ENCODE measurements at places on chromosomes 7 and 10. TPM values are rescaled to one million over a fixed set of nuclear protein-coding genes. Genes with fewer than 3 reads are reported as not detected.

Gene CASP2
- total RNA-seq = 51.4 TPM

Gene POP7
- total RNA-seq = 26.3 TPM

- H3K4me1 ChIP-seq = peaks cover 33% of the 10 kb centered on the region
- DNase-seq = no peak
- no peak overlapping the region for H3K4me3 ChIP-seq
- no peaks in the 10 kb centered on the region for H3K36me3 ChIP-seq
- H3K27ac ChIP-seq = no peak overlapping the region
- no peaks in the 10 kb centered on the region for H3K27me3 ChIP-seq
Observed at GRCh38 chr7:22996470-22996869, 17.5 kb downstream of the HYCC1 start.

DNA sequence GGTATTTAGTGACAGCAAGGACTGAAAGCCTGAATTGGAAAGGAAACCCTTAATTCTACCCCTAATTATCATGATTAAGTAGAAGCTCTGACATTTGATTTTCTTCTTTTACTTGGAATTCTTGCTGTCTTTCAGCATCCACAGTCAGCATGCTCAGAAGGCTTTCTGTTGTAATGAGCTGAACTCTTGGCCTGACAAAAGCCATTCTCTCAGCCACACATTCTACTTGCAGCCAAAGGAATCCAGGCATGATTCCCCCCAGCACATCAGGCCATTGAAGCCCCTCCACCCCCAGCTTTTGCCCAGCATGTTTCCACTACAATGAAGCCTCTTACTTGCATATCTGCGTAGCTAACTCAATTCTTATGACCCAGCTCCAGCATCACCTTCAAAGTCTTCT is 94.3 kb upstream of the FRMD4A start:
- H3K27me3 ChIP-seq = no peaks in the 10 kb centered on the region
- H3K27ac ChIP-seq = no peak overlapping the region

Gene CYP26A1
- not detected for total RNA-seq

Gene DYDC2
- not detected for total RNA-seq

Gene ARMC3
- total RNA-seq = not detected

DNA sequence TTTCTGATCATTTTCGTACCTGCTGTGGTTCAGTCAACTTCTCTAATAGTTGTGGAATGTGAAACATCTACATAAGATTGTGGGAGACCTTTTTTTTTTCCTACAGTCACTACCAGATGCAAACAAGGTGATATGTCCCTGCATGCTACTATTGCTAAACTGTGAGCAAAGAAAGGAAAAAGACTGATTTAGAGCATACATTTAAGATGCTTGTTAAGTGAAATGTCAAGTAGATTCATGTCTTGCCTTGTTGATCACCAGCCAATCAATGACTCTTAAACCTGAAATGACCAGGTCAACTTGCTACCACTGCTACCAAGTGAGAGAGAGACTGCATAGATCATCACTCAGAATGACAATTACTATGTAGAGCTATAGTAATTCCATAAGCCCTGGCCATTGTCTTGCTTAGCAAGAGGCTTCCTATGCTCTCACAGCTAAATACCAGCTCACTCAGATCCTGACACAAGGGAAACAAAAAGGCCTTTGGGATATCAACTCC is 84.3 kb upstream of the SKAP2 start:
- no peaks in the 10 kb centered on the region for H3K4me1 ChIP-seq
- no peaks in the 10 kb centered on the region for H3K27me3 ChIP-seq
- H3K4me3 ChIP-seq = no peak overlapping the region
- no peak overlapping the region for H3K27ac ChIP-seq
- DNase-seq = no peak

Gene OR2A42
- 0.08 TPM for total RNA-seq

GRCh38 chr7:149862156-149862555 is 11.6 kb upstream of the ATP6V0E2 start:
- H3K4me1 ChIP-seq = no peaks in the 10 kb centered on the region
- H3K36me3 ChIP-seq = peaks cover 20% of the 10 kb centered on the region
- no peak for DNase-seq
- H3K4me3 ChIP-seq = no peak overlapping the region
- no peaks in the 10 kb centered on the region for H3K27me3 ChIP-seq

Gene LRRC17
- 12.5 TPM for total RNA-seq

Gene LIPN
- not detected for total RNA-seq

- DNase-seq = no peak
- no peaks in the 10 kb centered on the region for H3K27me3 ChIP-seq
- H3K36me3 ChIP-seq = no peaks in the 10 kb centered on the region
- no peak overlapping the region for H3K27ac ChIP-seq
- H3K4me3 ChIP-seq = no peak overlapping the region
Observed at GRCh38 chr7:50369143-50370026, 64.9 kb downstream of the IKZF1 start.

DNA sequence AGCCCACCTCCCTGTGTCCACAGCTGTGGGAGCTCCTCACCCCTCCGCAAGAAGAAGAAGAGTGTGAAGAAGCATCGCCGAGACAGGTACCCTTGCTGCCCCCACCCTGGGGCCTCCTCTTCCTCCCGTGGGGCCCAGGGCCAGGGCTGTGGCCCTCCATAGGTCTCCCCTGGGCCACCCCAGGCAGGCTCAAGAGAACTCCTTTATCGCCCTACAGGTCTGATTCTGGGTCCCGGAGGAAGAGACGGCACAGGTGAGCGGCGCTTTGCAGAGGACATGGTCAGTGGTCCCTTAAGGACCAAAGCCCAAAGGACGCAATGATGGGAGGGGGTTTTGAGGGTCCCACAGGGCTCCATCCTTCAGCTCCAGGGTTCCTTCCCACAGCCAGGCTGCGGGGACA is 41.1 kb upstream of the HSPB1 start:
- H3K4me1 ChIP-seq = peaks cover 1% of the 10 kb centered on the region
- no peak overlapping the region for H3K4me3 ChIP-seq
- H3K27me3 ChIP-seq = peaks cover 24% of the 10 kb centered on the region

DNA sequence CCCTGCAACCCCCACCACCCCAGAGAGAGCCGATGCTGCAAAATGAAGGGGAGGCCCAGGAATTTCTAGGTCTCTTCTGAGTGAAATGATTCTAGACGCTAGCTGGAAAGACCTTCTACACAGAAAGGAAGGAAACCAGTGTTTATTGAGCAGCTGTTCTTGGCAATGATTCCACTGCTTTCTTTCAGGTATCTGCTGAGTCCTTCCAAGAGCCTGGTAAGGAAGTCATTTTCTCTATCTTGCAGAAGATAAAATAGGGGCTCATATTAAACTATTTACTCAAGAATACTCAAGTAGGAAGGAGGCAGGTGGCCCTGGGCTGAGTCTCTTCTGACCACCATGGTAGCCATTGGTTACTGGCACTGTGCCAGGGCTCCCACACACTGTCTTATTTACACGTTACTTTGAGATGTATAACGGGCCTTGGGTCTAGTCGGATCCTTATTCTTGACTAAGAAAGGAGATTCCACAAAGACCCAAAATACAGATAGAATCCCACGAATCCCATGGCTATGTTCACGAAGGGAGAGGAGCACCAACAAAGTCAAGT is 112.1 kb downstream of the GALNT11 start:
- H3K36me3 ChIP-seq = peaks cover 42% of the 10 kb centered on the region
- no peak for DNase-seq
- no peaks in the 10 kb centered on the region for H3K27me3 ChIP-seq
- peak overlapping the region; percentile 92 for H3K27ac ChIP-seq

GRCh38 chr10:43524434-43525247 is 49.8 kb downstream of the ZNF239 start:
- no peaks in the 10 kb centered on the region for H3K36me3 ChIP-seq
- H3K27me3 ChIP-seq = no peaks in the 10 kb centered on the region
- H3K4me3 ChIP-seq = no peak overlapping the region
- no peak overlapping the region for H3K27ac ChIP-seq

DNA sequence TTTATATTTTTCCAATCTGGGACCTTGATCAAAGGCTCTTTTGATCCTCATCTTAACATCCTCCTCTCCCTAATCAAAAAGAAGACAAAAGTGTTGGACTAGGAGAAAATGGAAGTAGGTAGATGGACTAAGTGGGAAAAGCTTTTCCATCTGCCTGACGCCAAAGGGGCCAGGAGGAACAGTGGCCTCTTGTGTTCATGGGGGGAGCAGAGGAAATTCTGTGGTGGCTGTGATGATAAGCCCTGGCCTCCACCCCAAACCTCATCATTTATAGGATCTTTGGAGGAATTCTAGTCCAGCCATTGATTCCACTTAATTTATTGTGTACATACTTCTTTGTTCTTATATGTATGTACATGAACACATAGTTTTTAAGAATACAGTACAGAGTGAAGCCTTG is 21.7 kb downstream of the ZNF365 start:
- no peaks in the 10 kb centered on the region for H3K36me3 ChIP-seq
- H3K4me1 ChIP-seq = no peaks in the 10 kb centered on the region
- H3K27ac ChIP-seq = no peak overlapping the region
- H3K27me3 ChIP-seq = no peaks in the 10 kb centered on the region

DNA sequence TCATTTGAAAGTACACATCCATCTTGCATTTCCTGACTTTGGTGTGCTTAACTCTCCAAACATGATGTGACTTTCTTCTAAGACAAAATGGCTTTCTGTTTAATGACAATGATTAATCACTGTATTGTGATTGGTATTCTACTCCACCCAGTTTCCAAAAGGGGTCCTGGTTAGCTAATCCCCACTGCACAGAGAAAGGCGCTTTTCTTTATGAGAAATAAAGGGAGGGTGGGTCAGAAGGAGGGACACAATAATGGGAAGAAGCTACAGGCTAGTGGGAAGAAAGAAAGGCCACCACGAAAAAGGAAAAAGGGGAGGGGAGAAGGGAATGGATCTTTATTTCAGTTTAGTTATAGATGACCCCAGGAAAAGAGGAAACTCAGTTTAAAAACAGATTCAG is 69.2 kb downstream of the PRTFDC1 start:
- no peaks in the 10 kb centered on the region for H3K36me3 ChIP-seq
- DNase-seq = no peak
- H3K4me1 ChIP-seq = peaks cover 40% of the 10 kb centered on the region
- H3K4me3 ChIP-seq = no peak overlapping the region
- H3K27me3 ChIP-seq = no peaks in the 10 kb centered on the region
- H3K27ac ChIP-seq = peak overlapping the region; percentile 93

Gene ZNF853
- 18.3 TPM for total RNA-seq

DNA sequence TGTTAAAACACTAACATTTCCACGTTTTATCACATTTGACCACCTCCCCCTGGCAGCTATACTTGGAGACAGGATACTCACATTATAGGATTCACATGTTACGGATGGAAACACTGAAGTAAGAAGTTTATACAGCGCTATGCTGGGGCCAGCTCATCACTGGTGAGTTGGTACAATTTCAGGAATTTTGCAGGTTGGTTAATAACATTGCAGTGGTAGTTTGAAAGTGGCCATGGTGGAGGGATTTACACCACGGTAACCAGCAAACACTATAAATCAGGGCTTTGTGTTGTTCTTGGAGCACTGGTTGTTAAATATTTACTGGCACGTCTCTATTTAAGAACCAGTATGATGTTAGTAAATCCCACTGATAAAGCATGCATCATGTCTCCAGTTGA is 174.0 kb downstream of the GFRA1 start:
- H3K36me3 ChIP-seq = no peaks in the 10 kb centered on the region
- H3K27ac ChIP-seq = no peak overlapping the region
- no peak for DNase-seq
- H3K4me1 ChIP-seq = no peaks in the 10 kb centered on the region

DNA sequence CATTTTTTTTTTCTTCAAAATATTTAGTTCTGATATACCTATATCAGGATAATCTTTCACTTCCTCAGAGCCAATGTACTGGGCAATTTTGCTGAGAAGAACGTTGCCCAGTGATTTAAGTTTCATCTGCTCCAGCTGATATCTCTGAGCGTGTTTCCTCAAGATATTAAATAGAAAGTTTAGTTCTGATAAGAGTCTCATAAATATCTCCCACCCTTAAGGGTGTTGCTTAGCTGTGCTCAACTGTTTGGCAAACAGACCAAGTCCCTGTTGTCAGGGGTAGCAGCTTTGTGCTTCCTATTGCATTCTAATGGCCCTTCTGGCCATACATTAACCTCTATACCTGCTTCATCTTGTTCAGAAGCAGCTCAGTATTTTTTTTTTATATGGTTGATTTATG is 84.7 kb upstream of the GPR141 start:
- H3K27ac ChIP-seq = no peak overlapping the region
- H3K4me1 ChIP-seq = no peaks in the 10 kb centered on the region
- no peaks in the 10 kb centered on the region for H3K36me3 ChIP-seq
- no peaks in the 10 kb centered on the region for H3K27me3 ChIP-seq
- DNase-seq = no peak

DNA sequence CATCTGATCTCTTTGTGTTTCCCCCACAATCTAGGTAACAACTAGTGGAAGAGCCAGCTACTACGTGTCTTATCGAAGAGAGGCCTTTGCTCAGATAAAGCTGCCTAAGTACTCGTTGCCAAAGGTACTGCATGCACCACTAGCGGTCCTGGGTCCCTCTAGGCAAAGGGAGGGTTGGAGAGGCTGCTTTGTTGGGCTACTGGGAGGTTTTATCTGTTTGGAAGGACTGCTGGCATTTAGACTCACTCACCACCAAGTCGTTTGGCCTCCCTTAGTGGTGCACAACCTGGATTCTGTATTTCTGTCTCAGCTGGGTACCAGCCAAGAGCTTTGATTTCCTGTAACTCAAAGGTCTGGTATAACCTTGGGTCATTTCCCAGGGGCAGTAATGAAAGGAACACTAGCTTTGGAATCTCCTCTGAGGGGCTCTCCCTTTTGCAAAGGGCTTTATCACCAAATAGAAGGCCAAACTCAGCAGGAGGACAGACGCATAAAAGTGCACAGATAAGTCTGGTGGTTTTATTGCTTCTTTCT is 498.3 kb downstream of the SORCS3 start:
- no peaks in the 10 kb centered on the region for H3K36me3 ChIP-seq
- no peaks in the 10 kb centered on the region for H3K4me1 ChIP-seq
- no peak overlapping the region for H3K4me3 ChIP-seq

Gene SCRN1
- total RNA-seq = 104 TPM

Gene IKZF1
- not detected for total RNA-seq

Gene OR2A5
- total RNA-seq = not detected

Gene GAD2
- not detected for total RNA-seq

DNA sequence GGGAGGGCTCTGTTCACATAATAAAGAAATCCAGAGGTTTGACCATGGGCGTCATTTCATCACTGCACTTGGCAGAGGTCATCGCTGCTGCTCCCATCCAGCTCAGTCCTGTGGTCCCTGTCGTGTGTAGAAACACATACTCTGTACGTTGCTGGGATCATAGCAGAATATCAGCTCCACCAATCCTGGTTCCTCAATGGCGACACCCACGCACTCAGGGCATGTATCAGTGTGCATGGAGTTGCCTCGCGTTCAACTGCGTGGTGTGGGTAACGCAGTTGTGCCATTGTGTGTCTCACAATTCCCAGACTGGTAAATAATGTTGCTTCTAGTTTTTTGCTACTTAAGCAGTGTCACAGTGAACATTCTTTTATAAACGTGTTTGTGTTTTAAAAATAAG is 111.1 kb downstream of the LHPP start:
- H3K4me3 ChIP-seq = no peak overlapping the region
- DNase-seq = no peak
- no peaks in the 10 kb centered on the region for H3K36me3 ChIP-seq
- peaks cover 11% of the 10 kb centered on the region for H3K27me3 ChIP-seq
- H3K4me1 ChIP-seq = no peaks in the 10 kb centered on the region

GRCh38 chr10:48523820-48524758 is 80.8 kb downstream of the ARHGAP22 start:
- H3K4me3 ChIP-seq = peak overlapping the region; percentile 45
- H3K27ac ChIP-seq = no peak overlapping the region
- H3K4me1 ChIP-seq = peaks cover 30% of the 10 kb centered on the region
- peak; percentile 85 for DNase-seq
